Kidney (tissue), 22 donors: ENCODE measurements at places on chromosomes 3 and 15. TPM values are rescaled to one million over a fixed set of nuclear protein-coding genes. Genes with fewer than 3 reads are reported as not detected.
A peak's percentile ranks its signal among the peaks of the same experiment; 100 is the strongest.

DNA sequence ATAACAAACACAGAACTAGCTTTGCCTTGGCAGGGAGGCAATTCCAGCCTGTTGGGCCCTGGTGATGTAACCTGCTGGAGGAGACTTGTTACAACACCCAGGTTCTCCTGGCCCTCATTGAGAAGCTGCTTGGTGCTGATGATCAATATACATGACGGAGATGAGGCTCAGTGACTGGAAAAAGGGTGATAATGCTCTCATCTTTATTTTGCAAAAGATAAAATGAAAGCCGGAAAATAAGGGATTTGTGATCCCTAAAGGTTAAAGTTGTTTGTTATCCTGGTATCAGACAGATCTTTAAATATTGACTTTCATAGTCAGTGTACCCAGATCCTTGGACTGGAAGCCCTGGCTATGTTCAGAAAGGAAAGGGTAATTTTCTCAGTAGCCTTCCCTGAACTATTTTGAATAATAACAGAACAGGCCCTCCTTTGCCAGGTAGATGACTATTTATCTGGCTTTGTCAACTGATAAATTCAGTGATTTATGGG lies 118.9 kb upstream of the MEIS2 start:
- no peak for DNase-seq

GRCh38 chr3:95044101-95044500 lies 981.2 kb downstream of the NSUN3 start:
- DNase-seq = no peak

DNA sequence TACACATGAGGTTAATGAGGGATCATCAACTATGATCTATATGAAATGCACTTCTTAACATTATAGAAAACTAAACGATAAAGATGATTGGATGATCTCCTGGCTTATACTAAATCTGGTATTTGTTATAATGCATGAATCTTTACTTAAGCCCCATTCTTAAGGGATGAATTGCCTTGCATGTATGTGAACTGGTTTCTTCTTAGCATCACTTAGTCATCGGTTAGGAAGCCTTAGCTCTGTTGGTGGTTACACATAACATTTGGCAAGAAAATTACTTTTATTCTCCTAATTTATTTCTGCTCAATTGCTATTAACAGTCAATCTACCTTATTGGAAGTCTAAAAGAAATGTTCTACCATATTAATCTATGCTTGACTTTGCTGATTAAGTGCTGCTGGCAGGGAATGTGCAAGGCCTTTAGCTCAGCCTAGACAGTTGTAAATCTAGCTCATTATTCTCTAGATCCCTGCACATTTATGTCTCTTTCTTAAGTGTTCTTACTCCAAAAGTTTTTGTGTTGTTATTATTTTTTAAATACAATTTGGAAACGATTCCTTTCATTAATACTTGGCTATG lies 356.0 kb downstream of the ZPLD1 start:
- DNase-seq = no peak

The CNTN3 gene
- 3.8 TPM for total RNA-seq

DNA sequence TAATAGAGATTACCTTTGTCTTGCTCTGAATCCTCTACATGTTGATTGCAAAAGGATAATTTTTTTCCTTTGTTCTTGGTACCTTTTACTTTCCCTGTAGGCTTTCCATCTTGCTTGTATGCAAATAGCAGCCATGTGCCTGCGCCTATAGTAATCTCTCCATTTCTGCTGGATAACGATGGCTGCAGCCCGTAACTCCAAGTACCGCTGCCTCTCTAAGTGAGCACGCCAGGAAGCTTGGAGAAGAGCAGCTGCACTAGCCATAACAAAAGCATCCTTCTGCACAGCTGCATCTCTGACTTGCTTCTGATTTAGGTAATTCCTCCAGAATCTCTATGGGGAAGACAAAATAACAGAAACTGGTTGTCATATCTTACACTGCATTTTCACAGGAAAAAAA lies 89.3 kb downstream of the NR2E3 start:
- no peak for DNase-seq

DNA sequence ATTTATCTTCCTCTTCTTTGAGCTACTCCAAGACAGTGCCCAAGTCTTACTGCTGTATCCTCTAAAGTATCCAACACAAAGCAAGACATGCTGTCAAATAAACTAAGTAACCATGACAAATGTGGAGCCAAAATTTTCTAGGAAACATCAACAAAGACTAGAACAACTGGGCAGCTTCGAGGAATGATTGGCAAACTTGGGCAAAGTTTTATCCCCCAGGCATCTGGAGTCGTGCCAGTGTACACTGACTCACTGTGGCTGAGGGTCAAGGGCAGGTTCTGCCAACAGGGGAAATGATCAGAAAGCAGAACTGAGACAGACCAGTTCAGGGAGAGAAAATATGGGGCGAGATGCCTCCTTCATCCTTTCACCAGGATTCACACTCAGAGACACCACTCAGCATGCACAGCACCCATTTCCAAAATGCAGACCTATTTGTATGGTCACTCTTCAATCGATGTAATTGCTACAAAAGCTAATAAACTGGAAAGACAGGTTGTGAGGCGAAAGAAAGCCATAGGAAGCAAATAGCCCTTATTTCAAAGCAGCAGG lies 65.8 kb downstream of the MB21D2 start:
- DNase-seq = peak; percentile 82

DNA sequence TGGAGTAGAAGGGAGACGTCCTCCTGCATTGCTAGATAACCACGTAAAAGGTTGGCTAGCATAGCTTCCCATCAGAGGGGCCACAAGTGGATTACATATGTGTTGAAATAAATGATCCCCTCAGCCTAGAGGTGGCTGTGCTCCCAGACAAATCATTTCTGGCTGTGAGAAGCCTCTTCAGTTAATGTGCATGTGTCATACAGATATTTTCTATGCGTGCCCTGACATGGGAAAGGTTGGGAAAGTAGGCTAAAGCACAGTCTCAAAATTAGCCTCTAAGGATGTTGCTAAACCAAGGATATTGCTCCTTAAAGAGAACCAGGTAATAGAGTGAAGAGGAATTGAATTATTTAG lies 17.8 kb downstream of the USP3 start:
- no peak for DNase-seq

GRCh38 chr15:58690703-58691102 lies 58.8 kb downstream of the ADAM10 start:
- DNase-seq = no peak

DNA sequence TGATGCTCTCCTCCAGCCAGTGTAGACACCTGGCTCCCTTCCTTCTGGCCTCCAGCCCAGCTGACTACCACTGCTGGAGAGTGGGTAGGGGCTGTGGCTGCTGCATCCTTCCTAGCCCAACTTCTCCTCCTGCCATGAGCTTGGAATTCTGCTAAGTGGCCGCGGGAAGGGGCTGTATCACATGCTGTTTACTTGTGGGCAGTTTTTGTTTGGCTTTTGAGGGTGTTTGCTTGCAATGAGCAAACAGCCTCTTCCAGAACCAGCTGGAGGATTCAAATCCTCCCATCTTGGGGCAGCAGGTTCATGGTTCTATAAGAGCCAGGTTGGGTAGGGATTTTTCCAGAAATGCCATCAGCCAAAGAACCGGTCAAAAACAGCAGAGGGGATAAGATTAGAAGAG lies 9.0 kb downstream of the GASK1A start:
- no peak for DNase-seq

The ALPK3 gene
- 20.2 TPM for total RNA-seq

- peak; percentile 71 for DNase-seq
Observed at GRCh38 chr15:65339920-65340319, 35.4 kb downstream of the RNU5B-1 start.

DNA sequence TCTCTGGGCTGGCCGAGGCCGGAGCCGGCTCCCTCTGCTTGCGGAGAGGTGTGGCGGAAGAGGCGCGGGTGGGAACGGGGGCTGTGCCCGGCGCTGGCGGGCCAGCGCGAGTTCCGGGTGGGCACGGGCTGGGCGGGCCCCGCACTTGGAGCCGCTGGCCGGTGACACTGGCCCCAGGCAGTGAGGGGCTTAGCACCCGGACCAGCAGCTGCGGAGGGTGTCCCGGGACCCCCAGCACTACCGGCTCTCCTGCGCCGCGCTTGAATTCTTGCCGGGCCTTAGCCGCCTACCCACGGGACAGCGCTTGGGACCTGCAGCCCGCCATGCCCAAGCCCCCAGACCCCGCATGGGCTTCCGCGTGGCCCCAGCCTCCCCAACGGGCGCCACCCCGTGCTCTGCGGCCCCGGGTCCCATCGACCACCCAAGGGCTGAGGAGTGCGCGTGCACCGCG lies 736.3 kb upstream of the ARRDC4 start:
- no peak for DNase-seq

The OR5K2 gene
- not detected for total RNA-seq

DNA sequence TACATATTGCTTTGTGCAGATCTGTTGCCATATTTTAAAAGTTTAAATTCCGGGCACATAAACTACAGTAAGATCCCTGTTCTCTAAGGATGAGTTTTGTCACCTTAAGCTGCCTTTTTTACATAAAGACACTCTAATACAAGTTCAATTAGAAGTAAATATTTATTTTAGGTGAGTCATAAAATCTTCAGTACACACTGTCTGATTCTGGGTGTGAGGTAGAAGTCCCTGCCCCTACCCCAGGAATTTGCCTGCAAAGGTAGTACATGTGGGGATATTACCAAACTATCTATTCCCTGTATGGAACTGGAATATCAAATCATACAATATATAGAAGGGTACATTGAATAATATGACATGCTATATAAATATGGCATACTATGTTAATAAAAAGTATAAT lies 6.3 kb downstream of the SCG3 start:
- DNase-seq = no peak

- DNase-seq = peak; percentile 58
Observed at GRCh38 chr3:194204042-194204987, 68.4 kb downstream of the HES1 start.

DNA sequence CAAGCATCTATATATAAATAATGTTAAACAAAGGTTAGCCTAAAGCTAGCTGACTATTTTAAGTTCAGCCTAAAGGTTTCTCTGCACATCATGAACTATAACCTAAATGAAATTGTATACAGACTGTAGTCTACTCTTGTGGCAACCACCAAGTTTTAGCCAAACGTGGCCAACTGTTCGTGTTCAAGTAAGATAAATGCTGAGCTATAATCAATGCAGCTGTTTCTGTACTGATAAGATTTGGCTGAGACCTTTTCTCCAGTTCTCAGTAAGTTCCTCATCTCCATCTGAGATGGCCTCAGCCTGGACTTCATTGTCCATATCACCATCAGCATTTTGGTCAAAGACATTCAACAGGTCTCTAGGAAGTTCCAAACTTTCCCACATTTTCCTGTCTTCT lies 43.7 kb upstream of the IGSF10 start:
- no peak for DNase-seq

DNA sequence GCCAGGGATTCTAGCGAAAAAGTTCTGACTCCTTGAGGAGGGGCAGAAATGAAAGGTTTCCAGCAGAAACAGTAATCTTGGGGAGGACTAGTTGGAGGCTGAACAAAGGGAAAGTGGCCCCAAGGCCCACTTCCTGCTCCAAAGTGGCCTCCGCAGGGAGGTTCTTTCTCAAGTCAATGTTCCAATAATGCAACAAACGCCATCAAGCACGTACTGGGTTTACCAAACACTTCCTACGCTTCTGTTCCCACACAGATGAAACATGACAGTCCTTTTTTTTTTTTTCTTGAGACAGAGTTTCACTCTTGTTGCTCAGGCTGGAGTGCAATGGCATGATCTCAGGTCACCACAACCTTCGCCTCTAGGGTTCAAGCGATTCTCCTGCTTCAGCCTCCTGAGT lies 9.6 kb upstream of the RCCD1 start:
- DNase-seq = no peak

GRCh38 chr15:52717924-52718323 lies 38.7 kb upstream of the ATOSA start:
- DNase-seq = no peak

DNA sequence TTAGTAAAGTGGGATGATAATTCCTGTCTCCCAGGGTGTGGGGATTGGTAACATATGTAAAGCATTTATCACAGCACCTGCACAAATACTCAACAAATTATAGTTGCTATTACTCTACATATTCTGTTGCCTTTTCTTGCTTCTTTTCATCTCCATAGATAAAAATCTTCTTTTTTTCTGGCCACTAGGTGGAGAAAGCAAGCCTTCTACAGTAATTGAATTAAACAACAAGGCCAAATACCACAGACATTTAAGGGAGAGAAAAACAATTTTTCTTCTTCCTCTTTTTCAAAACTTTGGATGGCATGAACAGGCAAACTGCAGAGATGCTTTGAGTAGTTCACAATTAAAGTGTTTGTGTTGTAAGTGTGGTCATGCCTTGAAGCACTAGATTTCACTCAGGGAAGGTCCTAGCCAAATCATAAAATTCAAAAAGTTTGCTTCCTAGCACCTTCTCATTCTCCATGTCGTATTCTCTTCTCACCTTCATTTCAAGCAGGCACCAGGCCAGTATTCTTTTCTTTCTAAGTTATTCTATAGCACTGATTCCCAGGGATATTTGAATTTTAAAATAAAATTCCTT lies 493.4 kb upstream of the TGFBR2 start:
- DNase-seq = peak; percentile 62
